ENCODE measurements at places on chromosomes 5 and 9.

- DNase-seq = no peak
Measured at GRCh38 chr9:125415583-125416460, 154.2 kb downstream of the GAPVD1 start.

DNA sequence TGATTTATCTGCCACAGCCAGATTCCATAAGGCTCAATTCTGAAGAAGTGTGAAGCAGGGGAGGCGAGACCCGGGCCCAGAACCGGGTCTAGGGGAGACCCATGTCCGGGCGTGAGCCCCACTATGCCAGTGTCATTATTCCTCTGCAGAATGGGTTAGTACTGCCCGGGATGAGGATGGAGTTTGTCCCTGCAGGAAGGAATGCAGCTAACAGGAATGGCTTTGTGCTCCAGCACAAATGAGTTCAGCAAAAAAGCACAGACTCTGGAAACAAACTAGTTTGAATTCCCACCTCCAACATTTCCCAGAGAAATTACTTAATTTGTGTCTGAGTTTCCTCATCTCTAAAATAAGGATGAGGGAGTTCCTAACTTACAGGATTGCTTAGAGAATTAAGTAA, 202.9 kb downstream of the SYK start:
- no peak for DNase-seq

GRCh38 chr5:94196953-94197352, 421.5 kb downstream of the KIAA0825 start:
- DNase-seq = no peak

GRCh38 chr5:15550502-15551112, 50.6 kb downstream of the FBXL7 start:
- no peak for DNase-seq

DNA sequence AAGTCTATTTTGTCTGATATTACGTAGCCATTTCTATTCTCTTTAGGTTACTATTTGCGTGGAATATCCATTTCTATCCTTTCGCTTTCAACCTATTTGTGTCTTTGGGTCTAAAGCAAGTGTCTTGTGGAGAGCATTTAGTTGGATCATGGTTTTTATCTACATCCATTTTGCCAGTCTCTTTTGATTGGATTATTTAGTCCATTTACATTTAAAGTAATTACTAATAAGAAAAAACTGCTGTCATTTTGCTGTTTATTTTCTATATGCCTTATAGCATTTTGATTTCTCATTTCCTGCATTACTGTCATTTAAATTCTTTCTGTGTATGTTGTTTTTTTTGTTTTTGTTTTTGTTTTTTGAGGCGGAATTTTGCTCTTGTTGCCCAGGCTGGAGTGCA, 26.0 kb upstream of the UBQLN1 start:
- DNase-seq = no peak

GRCh38 chr5:176738637-176739250, 71.6 kb upstream of the UNC5A start:
- no peak for DNase-seq

GRCh38 chr5:10374046-10375022, 20.8 kb downstream of the MARCHF6 start:
- no peak for DNase-seq

DNA sequence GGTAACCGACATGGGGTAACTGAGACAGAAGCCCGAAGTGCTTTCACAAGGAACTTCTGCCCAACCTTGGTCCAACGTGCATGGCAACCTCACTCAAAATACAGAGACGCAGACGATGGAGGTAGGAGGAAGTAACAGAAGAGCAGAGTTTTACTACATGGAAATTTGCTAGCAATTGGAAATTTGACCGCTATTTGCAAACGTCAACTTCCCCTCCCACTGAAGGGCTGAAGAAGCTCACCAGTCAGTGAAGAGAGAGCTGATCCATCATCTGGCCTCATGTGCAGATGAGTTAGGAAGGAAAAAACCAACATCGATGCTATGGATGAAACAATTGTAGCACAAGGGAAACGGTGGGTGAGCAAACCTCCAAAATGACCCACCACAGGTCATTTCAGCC, 196.7 kb downstream of the RGS3 start:
- DNase-seq = no peak

GRCh38 chr5:154478224-154478565, at the start of gene HAND1:
Gene HAND1, minus strand, starts transcription at chr5:154478227. Its CDS starts 219 bp downstream, at chr5:154478008.
- DNase-seq = no peak

- DNase-seq = no peak
Measured at GRCh38 chr9:71690063-71690688, 78.1 kb downstream of the CEMIP2 start.

- no peak for DNase-seq
Measured at GRCh38 chr5:15387931-15388524, 112.0 kb upstream of the FBXL7 start.

- no peak for DNase-seq
Measured at GRCh38 chr5:150642567-150642927, 2.1 kb downstream of the SYNPO start.

GRCh38 chr9:127233550-127233949, 31.0 kb upstream of the GARNL3 start:
- DNase-seq = no peak

DNA sequence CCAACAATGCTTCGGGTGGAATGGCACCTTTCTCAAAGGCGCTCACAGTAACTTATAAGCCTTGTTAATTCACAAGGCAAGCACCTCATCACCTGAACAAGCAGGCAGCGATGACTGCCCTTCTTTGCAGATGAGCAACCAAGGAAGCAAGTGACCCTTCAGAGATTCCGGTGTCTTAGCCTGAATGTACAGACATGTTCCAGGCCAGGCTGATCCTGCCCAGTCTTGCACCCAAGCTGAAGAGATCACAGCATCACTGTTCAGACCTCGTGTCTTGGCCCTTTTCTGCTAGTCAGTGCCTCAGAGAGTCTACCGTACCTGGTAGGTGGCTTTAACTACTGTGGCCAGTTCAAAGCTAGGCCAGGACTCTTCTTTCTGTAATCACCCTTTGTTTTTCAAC, 94.7 kb upstream of the ERCC6L2 start:
- DNase-seq = no peak

GRCh38 chr9:117742131-117742530, 37.9 kb downstream of the TLR4 start:
- DNase-seq = no peak

DNA sequence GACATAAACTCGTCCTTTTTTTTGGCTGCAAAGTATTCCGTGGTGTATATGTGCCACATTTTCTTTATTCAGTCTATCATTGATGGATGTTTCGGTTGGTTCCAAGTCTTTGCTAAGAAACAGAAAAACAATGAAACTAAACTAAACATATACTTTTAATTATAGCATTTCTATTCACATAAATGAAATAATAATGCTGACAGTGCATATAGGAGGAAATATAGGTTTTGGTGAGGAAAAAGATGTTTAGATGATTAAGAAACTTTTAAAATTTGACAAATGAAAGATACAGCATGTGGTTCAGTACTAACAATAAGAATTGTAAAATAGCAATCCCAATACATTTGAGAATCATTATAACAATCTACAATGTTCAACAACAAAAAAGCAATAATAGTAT, 1094.5 kb upstream of the CDH6 start:
- DNase-seq = no peak

DNA sequence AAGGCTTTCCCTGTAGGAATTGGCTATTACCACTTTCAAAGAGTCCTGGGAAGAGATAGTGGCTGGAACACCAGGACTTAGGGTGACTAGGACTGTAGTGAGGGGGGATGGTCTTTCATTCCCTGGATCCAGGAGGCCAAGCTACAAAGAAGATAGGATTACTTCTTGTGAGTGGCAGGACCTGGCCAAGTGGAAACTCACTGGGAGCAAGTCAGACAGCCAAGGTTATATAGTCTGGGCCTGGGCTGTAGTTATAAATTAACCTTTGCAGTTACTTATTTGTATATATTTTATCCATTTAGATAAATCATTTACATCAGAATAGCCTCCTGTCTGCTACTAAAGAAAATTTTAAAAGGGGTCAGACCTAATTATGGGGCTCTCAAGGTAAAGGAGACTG, 124.3 kb downstream of the TLR4 start:
- no peak for DNase-seq

DNA sequence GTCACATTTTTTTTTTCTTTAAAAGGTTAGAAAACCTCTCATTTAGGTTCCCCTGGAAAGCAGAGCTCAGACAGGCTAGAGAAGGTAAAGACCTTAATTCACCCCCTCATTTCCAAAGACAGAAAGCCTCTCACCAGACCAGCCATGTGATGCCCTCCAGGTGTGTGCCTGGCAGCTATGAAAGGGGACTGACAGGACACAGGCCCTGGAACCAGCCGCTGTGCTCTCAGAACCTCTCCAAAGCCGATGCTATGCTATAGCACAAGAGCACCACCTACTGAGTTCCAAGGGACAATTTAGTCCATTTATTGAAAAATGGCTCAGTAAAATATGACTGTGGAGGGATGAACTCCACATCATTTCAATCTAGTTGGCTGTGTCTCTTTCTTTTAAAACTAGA, 48.8 kb downstream of the FANCC start:
- no peak for DNase-seq

- no peak for DNase-seq
Measured at GRCh38 chr9:135309763-135310125, 169.8 kb upstream of the PPP1R26 start.

DNA sequence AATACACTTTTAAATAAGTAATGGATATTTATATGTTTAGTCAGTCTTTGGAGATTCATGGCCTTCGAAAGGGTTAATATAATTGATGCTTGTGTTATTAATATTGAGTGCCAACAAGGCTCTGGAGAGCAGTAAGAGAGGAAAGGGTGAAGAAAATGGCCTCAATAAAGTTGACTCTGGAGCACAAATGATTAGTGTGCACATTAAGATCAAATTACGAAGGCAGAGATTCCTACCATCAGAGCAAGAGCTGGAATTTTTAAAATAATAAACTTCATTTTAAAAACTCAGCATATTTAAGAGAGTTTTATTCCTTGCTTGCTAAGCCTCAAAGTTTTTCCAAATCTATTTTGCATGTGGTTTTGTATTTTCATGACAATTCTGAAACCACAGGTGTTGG, 14.8 kb downstream of the SLC44A1 start:
- no peak for DNase-seq

- DNase-seq = no peak
Measured at GRCh38 chr9:2559192-2560152, 62.1 kb upstream of the VLDLR start.

- no peak for DNase-seq
Measured at GRCh38 chr9:136074706-136075105, 20.4 kb downstream of the NACC2 start.

DNA sequence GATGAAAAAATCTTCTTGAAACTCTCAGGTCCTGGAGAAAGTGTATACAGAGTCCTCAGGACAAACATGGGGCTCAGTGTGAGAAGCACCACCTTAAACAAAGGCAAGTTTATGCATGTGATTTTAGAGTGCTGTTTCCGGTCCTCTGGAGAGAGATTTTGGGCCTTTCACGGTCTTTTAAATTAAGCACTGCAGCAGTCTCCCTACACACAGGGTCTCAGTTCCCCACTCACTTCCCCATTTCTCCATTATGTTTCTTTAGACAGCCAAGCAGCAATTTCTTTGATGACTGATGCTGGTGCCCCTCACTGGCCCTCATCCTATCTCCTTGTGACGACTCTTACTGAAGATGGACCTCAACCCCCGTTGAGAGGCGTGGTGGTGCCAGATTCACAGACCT, 220.2 kb upstream of the CLINT1 start:
- DNase-seq = no peak

DNA sequence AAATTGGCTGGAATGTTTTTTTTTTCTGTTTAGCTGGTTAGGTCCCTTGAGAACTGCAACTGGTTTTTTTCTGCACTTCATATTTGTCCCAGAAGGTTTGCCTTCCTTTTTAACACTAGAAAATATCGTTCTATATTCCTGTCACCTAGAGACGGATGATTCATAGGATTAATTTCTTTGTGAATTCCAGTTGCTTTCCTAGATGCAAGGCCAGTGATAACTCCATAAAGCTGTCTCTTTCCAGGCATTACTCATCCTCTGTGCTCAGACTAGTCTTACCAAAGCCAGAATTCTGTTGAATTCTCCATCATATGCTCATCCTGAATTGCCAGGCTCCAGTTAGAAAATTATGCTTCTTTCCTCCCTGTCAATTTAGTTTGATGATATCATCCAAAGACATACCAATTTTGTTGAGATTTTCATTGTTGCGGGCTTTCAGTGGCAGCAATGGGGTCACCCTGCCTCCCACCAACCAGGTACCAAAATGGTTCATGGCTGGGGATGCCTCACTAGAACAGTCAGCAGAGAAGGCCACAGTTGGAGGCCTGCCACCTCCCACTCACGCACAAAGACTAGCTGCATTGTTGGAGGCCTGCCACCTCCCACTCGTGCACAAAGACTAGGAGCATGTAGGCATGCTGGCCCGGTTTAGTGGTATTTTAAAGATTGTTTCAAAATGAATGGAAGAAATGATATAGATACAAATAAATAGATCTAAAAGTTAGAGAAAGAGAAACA, 8.5 kb downstream of the BAAT start:
- peak; percentile 25 for DNase-seq

DNA sequence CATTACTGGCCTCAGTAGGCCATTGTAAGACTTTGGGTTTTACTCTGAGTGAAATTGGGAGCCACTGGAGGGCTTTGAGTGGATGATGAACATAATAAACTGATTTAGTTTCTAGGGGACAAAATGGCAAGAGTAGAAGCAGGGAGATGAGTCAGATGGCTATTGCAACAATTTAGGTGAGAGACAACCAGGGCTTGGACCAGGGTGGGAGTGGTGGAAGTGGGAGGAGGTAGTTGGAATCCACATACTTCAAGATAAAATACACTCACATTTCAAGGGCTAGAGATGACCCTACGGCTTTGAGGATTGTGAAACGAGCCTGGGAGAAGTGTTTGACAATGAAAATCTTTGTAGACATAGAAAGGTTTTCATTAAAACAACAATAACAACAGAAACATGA, 136.3 kb downstream of the ACTBL2 start:
- no peak for DNase-seq

DNA sequence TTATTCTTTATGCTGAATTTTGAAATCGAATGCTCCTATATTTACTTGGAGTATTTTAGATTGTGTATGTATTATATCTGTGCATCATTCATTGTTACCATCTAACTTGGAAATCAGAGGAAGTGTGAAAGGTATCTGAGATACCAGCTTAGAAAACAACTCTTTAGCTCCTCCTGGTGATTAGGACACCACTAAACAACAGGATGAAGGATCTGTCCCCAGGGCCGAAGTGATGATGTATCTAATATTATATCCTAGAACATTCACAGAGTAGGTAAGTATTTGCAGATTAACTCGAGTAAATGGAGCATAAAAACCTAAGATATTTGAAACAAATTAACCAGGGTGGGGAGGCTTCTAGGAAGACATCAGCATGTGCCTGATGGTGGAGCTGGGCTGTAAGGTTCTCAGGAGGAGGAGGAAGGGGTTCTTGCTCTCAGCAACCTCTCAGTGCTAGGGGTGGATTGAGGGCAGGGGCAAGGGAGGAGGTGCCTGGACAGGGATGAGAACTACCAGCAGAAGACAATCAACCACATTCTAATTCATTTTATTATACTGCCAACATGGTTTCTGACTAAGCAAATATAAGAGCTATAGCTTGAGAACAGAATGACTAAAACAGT, 2.6 kb upstream of the NFIL3 start:
- DNase-seq = no peak

GRCh38 chr5:131265311-131265803, 1.5 kb downstream of the CDC42SE2 start:
- no peak for DNase-seq

All from anterior cingulate cortex (tissue), 58 donors.